Right lung (tissue), 10 donors: ENCODE measurements at places on chromosomes 4 and X. TPM values are rescaled to one million over a fixed set of nuclear protein-coding genes. Genes with fewer than 3 reads are reported as not detected.

The F8A3 gene
- 2.6 TPM for polyA plus RNA-seq

The SUPT20HL2 gene
- not detected for polyA plus RNA-seq

The USP17L10 gene
- not detected for polyA plus RNA-seq

The BLOC1S4 gene
- polyA plus RNA-seq: 13.3 TPM

The ARHGAP24 gene
- 24.3 TPM for polyA plus RNA-seq
